ENCODE measurements at places on chromosomes 12 and 14.

DNA sequence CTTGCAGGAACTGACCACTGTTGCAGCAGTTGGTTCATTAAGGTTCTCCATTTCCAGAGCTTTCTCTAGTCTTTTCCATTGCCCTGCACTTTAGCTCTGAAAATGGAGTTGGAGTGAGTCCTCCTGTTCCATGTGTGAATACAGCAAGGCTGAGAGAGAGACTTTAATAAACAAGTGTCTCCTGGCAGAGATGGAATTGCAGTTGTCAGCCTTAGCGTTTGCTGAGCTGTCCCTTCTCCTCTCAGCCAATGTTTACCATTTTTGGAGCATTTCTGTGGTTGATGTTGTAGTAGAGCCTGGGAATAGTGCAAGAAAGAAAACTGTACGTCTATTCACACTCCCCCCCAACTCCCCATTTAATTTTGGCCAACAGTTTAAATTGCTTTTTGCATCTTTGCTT, 7.5 kb upstream of the MANSC4 start:
- DNase-seq: no peak

- no peak for DNase-seq
These were observed 117.6 kb upstream of the RASSF8 start for GRCh38 chr12:25840678-25841465.

DNA sequence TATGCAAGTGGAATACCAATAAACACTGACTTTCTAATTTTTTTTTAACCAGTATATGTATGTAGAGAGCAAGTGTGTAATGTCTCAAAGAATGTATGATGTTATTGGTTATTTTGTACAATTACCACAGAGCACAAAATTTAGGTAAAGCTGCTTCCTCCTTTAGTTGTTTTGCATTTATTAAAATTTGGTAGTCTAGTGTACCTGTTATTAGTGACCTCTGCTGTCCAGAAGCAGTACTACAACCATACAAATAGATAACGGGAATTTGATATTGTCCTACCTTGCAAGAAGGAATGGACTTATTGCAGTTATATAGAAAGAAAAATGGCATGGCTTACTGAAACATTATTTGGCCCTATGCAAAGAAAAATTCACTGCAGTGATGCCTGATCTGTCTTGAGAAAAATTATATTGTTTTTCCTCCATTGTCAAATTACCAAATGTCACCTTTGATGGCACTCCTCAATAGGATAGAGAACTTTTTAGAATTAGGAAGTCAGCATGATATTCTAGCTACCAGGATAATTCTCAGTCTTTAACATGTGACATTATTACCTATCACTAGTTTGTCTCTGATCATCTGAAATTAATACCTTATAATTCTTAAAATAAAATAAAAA, 153.9 kb upstream of the RMST start:
- DNase-seq: no peak

GRCh38 chr12:52687497-52688385, 7.5 kb upstream of the KRT1 start:
- no peak for DNase-seq

DNA sequence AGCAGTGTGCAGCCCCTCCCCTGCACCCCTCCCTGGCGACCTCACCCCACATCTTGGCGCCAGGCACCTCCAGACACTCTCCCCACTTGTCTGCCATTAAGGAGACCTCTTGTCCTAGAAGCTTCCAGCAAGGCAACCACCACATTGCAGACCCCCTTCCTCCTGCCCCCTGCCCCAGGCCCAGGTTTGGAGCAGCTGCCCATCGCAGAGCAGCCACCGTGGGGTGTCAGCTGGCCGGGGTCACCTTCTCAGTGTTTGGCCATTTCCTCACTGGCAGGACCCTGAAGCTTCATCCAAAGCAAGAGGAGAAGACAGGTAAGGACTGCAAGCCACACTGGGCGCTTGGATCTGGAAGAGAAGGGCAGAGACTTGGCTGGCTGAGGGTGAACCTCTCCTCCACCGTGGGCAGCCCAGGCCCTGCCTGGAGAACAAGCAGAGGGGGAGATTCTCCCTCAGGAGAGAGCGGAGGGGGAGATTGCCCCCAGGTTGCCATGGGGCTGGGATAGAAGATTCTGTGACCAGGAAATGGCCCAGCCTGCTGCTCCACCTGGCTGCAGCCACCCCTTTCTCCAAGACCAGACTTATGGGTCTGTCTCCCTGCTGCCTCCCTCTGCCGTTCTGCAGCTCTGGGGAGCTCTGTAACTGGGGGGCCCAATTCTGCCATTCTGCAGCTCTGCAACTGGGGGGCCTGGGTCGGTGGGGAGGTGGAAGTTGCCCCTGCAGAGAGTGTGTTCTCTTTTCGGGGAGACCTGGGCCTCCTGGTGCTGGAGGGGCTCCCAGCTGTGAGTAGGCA, 72.9 kb upstream of the C14orf180 start:
- no peak for DNase-seq

GRCh38 chr14:104433401-104434213, 146.0 kb upstream of the C14orf180 start:
- DNase-seq: no peak

GRCh38 chr12:22121224-22121623, 75.2 kb downstream of the CMAS start:
- DNase-seq: no peak

GRCh38 chr12:65803251-65803650, 21.0 kb upstream of the HMGA2 start:
- no peak for DNase-seq

GRCh38 chr14:68389943-68390342, 402.9 kb downstream of the ZFP36L1 start:
- no peak for DNase-seq

GRCh38 chr12:15563663-15564062, 225.5 kb downstream of the EPS8 start:
- DNase-seq: no peak

- no peak for DNase-seq
These were observed 31.9 kb upstream of the TC2N start for GRCh38 chr14:91899213-91899612.

- DNase-seq: peak; percentile 29
These were observed 15.5 kb downstream of the MANSC1 start for GRCh38 chr12:12334367-12335040.

DNA sequence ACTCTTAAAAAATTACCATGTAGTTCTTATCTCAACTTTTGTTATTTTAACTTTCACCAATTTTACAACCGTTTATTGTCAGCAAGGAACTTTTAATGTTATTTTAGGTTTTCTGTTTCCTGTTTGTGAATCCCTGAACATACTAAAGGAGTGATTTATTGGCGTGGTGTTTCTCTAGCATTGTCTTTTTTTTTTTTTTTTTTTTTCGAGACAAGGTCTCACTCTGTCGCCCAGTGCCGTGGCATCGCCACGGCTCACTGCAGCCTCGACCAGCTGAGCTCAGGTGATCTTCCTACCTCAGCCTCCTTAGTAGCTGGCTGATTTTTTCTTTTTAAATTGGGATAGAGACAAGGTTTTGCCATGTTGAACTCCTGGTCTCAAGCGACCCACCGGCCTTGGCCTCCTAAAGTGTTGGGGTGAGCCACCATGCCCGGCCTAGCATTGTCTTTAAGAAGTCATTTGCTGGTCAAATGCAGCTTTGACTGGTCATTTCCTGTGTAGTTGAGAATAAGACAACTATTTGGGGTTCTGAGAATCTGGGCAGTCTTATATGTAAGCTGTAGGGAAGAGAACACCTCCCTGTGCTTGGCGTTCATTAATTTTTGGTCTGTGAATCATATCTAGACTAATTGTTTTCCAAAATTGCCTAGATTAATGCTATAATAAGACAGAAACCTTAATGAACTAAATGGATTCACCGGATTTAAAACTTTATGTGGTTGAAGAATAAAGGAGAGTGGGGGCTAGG, 2.1 kb downstream of the WASHC4 start:
- DNase-seq: no peak

GRCh38 chr14:66038212-66038611, 448.0 kb upstream of the CCDC196 start:
- DNase-seq: no peak

DNA sequence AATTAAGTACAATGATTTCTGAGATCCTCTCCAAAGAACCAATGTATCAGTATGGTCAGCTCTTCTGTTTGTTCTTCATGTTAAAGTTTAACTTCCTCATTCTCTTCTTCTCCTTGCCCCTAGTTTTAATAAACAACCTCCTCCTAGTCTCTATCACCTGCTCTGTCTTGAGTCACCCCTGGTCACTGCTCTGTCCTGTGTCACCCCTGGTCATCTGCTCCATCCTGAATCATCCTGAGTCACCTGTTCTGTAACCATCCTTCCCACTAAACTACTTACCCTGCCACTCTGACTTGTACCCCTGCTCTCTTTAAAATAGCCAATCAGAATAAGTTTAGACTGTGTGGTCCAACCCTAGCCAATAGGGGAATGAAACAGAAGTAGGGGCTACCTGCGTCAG, 100.5 kb downstream of the ALG10B start:
- DNase-seq: no peak

- no peak for DNase-seq
These were observed 130.9 kb downstream of the TBX5 start for GRCh38 chr12:114275086-114275485.

GRCh38 chr12:121388421-121388981, 11.4 kb upstream of the RNF34 start:
- no peak for DNase-seq

DNA sequence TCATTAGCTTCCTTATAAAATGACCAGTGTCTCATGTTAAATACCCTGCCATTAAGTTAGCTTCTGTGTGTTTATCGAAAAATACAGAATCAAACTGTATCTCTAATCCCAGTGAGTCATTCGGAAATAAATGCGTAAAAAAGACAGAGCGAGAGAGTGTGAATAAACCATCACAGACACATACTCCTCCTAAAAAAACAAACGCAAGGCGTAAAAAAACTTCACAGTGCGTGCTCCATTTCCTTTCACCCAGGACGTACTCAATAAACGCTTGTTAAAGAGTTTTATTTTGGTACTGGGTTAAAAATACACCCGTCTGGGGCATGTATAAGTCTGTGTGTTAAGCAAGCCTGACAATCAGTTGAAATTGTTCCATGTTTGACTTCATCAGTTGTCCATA, 58.8 kb upstream of the ISM2 start:
- no peak for DNase-seq

- no peak for DNase-seq
These were observed 151.0 kb downstream of the SLC38A4 start for GRCh38 chr12:46674800-46675199.

GRCh38 chr12:9050521-9051157, 61.3 kb downstream of the KLRG1 start:
- no peak for DNase-seq

Data from stimulated activated CD4-positive, alpha-beta T cell treated with anti-CD3 and anti-CD28 coated beads, Interleukin-1b, Interleukin-23, amount 100 ng/mL, for 1 hour (primary cell).